ENCODE measurements at places on chromosomes 7 and 10.

DNA sequence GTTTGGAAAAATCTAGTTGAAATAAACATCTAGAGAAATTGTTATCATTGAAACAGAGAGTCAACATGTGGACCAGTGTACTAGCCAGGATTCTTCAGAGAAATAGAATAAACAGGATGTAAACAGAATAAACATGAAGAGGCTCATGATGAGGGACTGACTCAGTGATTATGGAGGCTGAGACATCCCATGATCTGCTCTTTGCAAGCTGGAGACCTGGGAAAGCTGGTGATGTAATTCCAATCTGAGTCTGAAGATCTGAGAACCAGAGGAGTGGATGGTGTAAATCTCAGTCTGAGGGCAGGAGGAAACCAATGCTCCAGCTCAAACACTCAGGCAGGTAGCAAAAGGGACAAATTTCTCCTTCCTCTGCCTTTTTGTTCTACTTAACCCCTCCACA is 62.9 kb upstream of the FAM180A start:
- DNase-seq, result no peak

GRCh38 chr10:118799777-118800176 is 45.0 kb upstream of the CACUL1 start:
- no peak for DNase-seq

DNA sequence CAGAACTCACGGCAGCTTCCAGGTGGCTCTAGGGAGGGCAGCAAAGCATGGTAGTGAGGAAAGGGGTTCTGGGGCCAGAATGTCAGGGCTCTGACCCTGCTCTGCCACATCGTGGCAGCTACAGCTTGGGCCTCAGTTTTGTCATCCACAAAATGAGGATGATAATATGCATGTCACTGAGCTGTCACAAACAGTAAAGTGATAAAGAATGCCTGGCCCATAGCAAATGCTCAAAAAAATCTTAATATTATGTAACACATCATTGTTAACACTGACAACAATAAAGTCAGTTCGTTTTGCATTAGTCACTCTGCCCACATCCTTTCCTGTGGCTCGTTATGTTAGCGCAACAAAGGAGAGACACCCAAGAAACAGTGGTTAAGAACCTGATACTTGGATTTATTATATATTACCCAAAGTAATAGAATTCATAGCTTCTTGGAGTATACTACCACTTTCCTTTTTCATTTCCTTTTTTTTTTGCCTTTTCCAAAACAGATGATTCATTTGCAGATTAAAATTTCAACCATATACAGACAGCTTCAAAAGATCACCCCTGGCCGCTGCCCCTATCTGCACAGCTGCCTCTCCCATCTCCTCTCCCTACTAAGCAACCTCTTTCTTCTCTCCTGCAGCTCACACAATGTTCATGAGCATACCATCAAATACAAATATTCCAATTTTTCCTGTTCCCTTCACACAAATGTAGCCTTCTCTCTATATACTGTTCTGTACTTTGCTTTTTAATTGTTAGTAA is 45.5 kb upstream of the DDC start:
- DNase-seq, result peak; percentile 68

- no peak for DNase-seq
Observed at GRCh38 chr7:155959894-155960293, 147.6 kb upstream of the SHH start.

GRCh38 chr10:67036808-67037207 is 111.0 kb downstream of the LRRTM3 start:
- no peak for DNase-seq

GRCh38 chr7:30869794-30870611 is 41.6 kb upstream of the AQP1 start:
- no peak for DNase-seq

DNA sequence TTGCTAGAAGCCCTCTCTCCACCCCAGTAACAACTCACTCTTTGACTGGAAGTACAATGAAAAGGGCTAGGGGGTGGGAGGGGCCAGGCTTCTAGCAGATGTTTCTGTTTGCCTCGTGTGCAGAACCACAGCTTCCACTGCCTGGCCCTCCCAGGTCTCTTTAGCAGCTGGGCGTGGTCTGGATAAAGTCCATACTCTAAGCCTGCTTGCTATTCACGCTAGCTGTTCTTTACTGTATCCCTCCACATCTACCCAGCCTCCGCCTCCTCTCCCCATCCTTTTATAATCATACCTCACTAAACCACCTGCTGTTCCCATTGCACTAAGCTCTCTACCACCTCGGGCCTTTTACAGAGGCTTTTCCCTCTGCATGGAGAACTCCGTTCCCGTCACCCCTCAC is 288.8 kb downstream of the CAMK1D start:
- DNase-seq, result no peak

DNA sequence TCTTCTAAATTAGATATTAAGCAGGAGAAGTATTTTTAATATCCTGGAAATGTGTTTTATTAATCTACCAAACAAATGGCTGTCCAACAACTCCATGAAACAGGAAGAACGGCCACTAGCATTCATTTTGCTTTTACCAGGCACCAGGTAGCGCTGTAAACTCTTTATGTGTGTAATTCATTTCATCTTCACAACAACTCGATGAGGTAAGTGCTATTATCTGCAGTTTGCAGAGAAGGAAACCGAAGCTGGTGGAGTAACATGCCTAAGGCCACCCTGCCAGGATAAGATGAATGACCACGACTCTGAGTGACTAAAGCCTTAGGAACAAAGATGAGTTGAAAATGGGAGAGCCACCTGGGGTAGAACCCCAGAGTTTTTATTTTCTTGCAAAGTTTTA is 101.2 kb downstream of the KIAA1217 start:
- no peak for DNase-seq

- DNase-seq, result no peak
Observed at GRCh38 chr10:35466170-35466569, 129.9 kb downstream of the CCNY start.

- no peak for DNase-seq
Observed at GRCh38 chr7:44964384-44964830, 14.4 kb downstream of the MYO1G start.

GRCh38 chr7:128909625-128910568 is 612 bp downstream of the KCP start:
- DNase-seq, result no peak

GRCh38 chr7:3520206-3520605 is 219.2 kb downstream of the SDK1 start:
- no peak for DNase-seq

GRCh38 chr7:102195361-102195760 is 91.3 kb upstream of the SH2B2 start:
- DNase-seq, result no peak

- DNase-seq, result no peak
Observed at GRCh38 chr7:50834031-50834535, 51.4 kb upstream of the GRB10 start.

GRCh38 chr10:129544205-129545202 is 77.5 kb downstream of the MGMT start:
- DNase-seq, result no peak

DNA sequence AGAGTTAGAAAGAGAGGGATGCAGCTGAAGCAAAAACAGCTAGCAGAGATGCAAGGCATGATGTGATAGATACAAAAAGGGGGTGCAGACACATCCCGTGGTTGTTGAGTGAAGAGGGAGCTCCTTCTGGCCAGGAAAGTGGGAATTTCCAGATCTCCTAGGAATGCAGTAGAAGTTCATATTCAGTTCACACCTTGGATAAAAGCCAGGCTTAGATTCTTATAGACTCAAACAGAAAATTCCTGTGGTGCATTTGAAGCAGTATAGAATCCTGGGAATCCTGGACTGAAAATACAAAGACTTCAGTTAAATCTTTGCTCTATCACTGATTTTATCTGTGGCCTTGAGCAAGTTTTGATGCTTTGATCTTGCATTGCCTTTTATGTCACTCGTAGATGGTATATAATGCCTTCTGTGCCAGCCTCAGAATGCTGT is 33.9 kb downstream of the SGPL1 start:
- no peak for DNase-seq

DNA sequence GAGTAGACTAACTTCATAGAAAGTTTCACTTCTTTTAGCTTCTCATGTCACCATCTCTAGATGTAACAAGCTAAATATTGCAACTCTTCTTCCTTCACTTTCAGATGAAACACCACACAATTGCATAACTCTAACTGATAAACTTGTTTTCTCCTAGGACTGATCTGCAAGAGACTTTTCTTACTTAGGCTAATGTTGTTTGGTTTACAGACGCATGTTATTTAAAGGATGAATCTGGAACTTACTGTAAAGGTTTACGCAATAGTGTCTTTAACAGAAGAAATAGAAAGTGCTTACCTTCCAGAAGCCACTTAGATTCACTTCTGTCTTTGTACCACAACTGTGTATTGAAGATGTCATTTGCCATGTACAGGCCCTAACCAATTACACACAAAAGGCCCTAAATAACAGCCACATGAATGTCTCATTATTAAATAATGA is 22.1 kb upstream of the ZC3HAV1 start:
- no peak for DNase-seq

- no peak for DNase-seq
Observed at GRCh38 chr7:55690-56248, 136.6 kb upstream of the FAM20C start.

DNA sequence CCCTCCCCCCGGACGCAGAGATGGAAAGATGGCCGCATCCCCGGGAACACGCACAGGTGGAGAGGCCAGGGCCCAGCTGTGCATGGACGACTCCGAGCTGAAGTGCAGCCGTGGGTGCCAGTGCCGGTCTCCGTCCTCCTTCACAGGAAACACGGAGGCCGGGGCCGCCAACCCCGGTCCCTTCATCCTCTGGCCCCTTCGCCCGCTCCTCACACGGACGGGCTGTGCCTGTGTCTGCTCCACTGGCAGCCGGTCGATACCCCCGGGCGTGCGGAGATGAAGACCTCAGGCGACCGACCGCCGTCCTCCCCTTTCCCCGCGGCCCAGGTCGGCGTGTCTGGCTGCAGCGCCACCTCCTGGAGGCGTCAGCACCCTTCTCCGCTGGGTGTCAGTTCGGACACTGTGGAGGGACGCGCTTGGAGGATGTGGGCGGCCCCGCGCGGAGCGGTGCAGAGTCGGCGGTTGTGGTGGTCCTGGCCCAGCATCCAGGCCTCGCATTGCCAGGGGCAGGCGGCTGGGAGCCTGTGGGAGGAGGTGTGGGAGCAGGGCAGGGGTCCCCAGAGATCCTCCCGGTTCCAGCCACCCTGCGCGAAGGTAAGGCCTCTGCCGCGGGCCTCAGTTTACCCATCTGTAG is 9.9 kb downstream of the ZNF511 start:
- peak; percentile 77 for DNase-seq

GRCh38 chr10:11224792-11225416 is 207.2 kb downstream of the CELF2 start:
- no peak for DNase-seq

GRCh38 chr7:584820-585219 is 65.2 kb upstream of the PDGFA start:
- DNase-seq, result no peak

- no peak for DNase-seq
Observed at GRCh38 chr7:80284855-80285254, 150.2 kb downstream of the GNAI1 start.

DNA sequence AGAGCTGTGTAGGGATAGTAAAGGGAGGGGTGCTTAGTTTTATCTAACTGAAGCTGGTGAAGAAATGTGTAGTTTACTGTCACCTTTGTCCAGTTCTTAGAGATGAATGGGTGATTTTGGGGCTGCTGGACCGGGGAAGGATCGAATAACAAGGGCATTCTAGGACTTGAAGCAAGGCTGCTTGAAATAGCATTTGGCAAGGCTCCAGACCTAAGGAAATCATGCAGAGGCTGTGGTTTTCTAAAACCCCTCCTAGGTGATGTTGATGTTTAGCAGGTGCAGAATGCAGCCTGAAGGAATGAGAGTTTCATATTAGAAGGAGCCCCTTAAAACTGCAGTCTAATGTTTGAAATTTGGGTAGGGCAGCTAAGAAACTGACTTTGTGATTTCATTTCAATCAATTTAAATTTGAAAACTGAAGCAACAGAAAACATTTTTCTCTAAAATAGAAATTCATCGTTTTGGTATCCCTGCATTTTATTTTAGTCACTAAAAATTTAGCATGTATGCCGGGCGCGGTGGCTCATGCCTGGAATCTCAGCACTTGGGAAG is 68.5 kb downstream of the TET1 start:
- peak; percentile 21 for DNase-seq

- DNase-seq, result no peak
Observed at GRCh38 chr7:19145434-19146115, 354 bp upstream of the FERD3L start.

DNA sequence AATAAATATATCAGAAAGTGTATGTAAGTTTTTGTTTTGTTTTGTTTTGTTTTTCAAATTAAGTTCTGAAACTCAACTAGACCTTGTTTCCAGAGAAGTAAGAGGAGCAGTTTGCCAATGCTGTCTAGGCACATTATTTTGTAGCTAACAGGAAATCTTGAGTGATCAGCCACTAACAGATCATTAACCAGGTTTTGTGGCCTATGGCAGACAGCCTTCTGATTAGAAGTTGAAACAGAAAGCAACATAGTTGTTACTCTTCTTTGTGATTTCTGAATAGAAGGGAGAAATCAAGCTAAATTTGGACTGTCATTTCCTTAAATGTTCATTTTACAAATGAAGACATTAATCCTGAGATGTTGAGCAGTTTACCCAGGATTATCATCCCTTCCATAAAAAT is 142.6 kb downstream of the PLXDC2 start:
- DNase-seq, result no peak

- DNase-seq, result no peak
Observed at GRCh38 chr10:22557321-22557720, 157.1 kb downstream of the PIP4K2A start.

DNA sequence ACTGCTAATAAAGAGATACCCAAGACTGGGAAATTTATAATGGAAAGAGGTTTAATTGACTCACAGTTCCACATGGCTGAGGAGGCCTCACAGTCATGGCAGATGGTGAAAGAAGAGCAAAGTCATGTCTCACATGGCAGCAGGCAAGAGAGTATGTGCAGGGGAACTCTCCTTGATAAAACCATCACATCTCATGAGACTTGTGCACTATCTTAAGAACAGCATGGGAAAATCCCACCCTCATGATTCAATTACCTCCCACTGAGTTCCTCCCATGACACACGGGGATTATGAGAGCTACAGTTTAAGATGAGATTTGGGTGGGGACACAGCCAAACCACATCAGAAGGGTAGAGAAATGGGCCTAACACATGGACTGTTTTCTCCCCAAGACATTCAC is 156.3 kb downstream of the CCDC71L start:
- no peak for DNase-seq

DNA sequence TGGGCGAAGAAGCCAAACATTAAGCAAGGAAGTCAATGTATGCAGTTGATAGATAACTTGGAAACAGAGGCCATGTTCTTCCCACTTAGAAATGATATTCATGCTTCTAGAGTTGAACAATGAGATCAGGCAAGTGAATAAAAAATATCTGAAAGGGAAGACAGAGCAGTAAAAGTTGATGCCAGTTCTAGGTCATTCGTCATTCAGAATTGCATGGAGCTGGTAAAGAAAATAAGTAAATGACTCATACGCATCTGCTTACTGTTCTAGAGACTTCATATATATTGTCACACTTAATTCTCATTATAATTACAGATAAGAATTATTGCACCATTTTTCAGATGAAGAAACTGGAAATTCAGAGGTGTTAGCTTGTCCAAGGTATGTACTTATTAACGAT is 158.9 kb upstream of the FERD3L start:
- no peak for DNase-seq
